Neural crest cell (in vitro differentiated cells): ENCODE measurements at places on chromosomes 6 and 20. TPM values are rescaled to one million over a fixed set of nuclear protein-coding genes. Genes with fewer than 3 reads are reported as not detected.

The PPP1R3G gene
- total RNA-seq = 0.05 and 0.07 TPM in 2 replicates

The SNAP25 gene
- total RNA-seq = 9.2 and 9.8 TPM in 2 replicates

The CALHM4 gene
- not detected in 2 replicates for total RNA-seq

The SLC52A3 gene
- total RNA-seq = not detected in 2 replicates

The ID4 gene
- 104 and 106 TPM in 2 replicates for total RNA-seq

The SGK2 gene
- total RNA-seq = 1.0 and 1.6 TPM in 2 replicates

The BPIFB4 gene
- not detected in 2 replicates for total RNA-seq

The PFDN6 gene
- total RNA-seq = 54.9 and 61.4 TPM in 2 replicates

The DUSP15 gene
- 13.5 and 13.7 TPM in 2 replicates for total RNA-seq

The TREML2 gene
- not detected in 2 replicates for total RNA-seq

The CTAGE9 gene
- total RNA-seq = not detected in 2 replicates

The GPX5 gene
- not detected in 2 replicates for total RNA-seq

The GHRH gene
- total RNA-seq = not detected in 2 replicates

The CCN2 gene
- 20.3 and 24.2 TPM in 2 replicates for total RNA-seq

The TAP2 gene
- total RNA-seq = 18.0 and 18.2 TPM in 2 replicates

The FAM184A gene
- 7.6 and 7.8 TPM in 2 replicates for total RNA-seq

The CST9L gene
- total RNA-seq = not detected in 2 replicates

The TFB1M gene
- total RNA-seq = 26.8 and 30.5 TPM in 2 replicates

The SLC17A9 gene
- total RNA-seq = 1.2 and 1.4 TPM in 2 replicates

The OR12D3 gene
- not detected in 2 replicates for total RNA-seq

The CDK19 gene
- total RNA-seq = 22.6 and 24.4 TPM in 2 replicates

The TBXT gene
- not detected in 2 replicates for total RNA-seq

The GSTA4 gene
- total RNA-seq = 69.1 and 70.7 TPM in 2 replicates

The PAX1 gene
- not detected in 2 replicates for total RNA-seq

The TGM2 gene
- total RNA-seq = 1.2 and 1.4 TPM in 2 replicates

The RSPO3 gene
- not detected in 2 replicates for total RNA-seq
